ENCODE measurements at places on chromosomes 6 and 20.

- H3K36me3 ChIP-seq = no peaks in the 10 kb centered on the region
- no peaks in the 10 kb centered on the region for H3K4me1 ChIP-seq
- H3K27me3 ChIP-seq = no peaks in the 10 kb centered on the region
- DNase-seq = no peak
These were observed 51.5 kb upstream of the TMEM170B start for GRCh38 chr6:11486051-11486450.

- H3K4me1 ChIP-seq = peaks cover 6% of the 10 kb centered on the region
- no peak overlapping the region for H3K4me3 ChIP-seq
- no peaks in the 10 kb centered on the region for H3K27me3 ChIP-seq
- H3K36me3 ChIP-seq = peaks cover 4% of the 10 kb centered on the region
These were observed 322.2 kb downstream of the PLCB1 start for GRCh38 chr20:8454137-8454712.

GRCh38 chr20:59163631-59164530 is at the start of gene ZNF831:
Gene ZNF831, plus strand, starts transcription at chr20:59163821. Its CDS starts 27,199 bp downstream, at chr20:59191020.
- H3K27ac ChIP-seq = peak within 1 kb of the TSS; percentile 100
- no peak for DNase-seq
- H3K27me3 ChIP-seq = no peaks in the 10 kb centered on the region

GRCh38 chr6:7163661-7164071 is 55.9 kb downstream of the RREB1 start:
- H3K36me3 ChIP-seq = peaks cover 5% of the 10 kb centered on the region
- no peak overlapping the region for H3K4me3 ChIP-seq
- H3K4me1 ChIP-seq = peaks cover 51% of the 10 kb centered on the region
- no peak overlapping the region for H3K27ac ChIP-seq
- no peak for DNase-seq

DNA sequence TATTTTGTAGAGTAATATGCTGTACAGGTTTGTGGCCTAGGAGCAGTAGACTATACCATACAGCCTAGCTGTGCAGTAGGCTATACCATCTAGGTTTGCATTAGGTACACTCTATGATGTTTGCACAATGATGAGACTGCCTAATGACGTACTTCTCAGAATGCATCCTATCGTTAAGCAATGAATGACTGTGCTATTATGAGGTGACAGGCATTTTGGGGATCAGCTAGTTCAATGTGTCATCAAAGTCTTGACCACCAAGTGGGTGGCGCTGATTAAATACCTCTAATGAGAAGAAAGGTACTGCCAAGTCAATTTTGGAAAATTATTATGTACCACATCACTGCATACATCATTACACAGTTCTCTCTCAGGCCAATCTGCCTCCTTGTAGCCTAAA is 190.2 kb downstream of the BACH2 start:
- DNase-seq = no peak
- no peak overlapping the region for H3K4me3 ChIP-seq
- peaks cover 13% of the 10 kb centered on the region for H3K27me3 ChIP-seq
- H3K27ac ChIP-seq = no peak overlapping the region
- peaks cover 39% of the 10 kb centered on the region for H3K4me1 ChIP-seq
- H3K36me3 ChIP-seq = peaks cover 7% of the 10 kb centered on the region

- H3K27me3 ChIP-seq = no peaks in the 10 kb centered on the region
- no peak for DNase-seq
- H3K4me1 ChIP-seq = no peaks in the 10 kb centered on the region
- no peak overlapping the region for H3K27ac ChIP-seq
- peaks cover 16% of the 10 kb centered on the region for H3K36me3 ChIP-seq
- no peak overlapping the region for H3K4me3 ChIP-seq
These were observed 7.1 kb upstream of the COL20A1 start for GRCh38 chr20:63285636-63286615.

- no peak for DNase-seq
- H3K4me1 ChIP-seq = peaks cover 56% of the 10 kb centered on the region
- no peak overlapping the region for H3K27ac ChIP-seq
- no peaks in the 10 kb centered on the region for H3K27me3 ChIP-seq
- H3K4me3 ChIP-seq = no peak overlapping the region
These were observed 2.7 kb upstream of the STK4 start for GRCh38 chr20:44963325-44964215.

- no peak overlapping the region for H3K27ac ChIP-seq
- H3K27me3 ChIP-seq = peaks cover 76% of the 10 kb centered on the region
- H3K4me3 ChIP-seq = no peak overlapping the region
- H3K36me3 ChIP-seq = no peaks in the 10 kb centered on the region
- DNase-seq = no peak
- H3K4me1 ChIP-seq = no peaks in the 10 kb centered on the region
These were observed 1.4 kb upstream of the DAAM2 start for GRCh38 chr6:39790772-39791171.

DNA sequence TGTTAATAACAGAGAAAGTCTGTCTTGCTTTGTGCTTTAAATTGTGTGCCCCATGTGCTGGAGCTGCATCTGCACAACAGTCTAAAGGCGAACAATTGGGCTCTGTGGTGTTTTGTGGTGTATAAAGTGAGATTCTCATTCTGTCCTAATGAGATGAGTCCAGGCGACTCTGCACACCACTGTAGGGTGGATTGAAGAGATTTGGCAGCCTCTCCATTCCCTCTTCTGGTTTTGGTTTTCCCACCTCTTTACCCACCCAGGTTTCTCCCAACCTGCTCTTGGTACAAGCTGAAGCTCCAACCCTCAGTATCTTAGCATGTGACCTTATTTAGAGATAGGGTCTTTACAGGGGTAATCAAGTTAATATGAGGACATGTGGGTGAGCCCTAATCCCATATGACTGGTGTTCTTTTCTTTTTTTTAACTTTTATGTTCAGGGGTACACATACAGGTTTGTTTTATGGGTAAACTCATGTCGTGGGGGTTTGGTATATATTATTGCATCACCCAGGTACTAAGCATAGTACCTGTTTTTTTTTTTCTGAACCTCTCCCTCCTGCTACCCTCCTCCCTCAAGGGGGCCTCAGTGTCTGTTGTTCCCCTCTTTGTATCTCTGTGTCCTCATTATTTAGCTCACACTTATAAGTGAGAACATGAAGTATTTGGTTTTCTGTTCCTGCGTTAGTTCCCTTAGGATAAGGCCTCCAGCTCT is 217.6 kb upstream of the DTNBP1 start:
- peaks cover 23% of the 10 kb centered on the region for H3K4me1 ChIP-seq
- H3K4me3 ChIP-seq = peak overlapping the region; percentile 48
- DNase-seq = no peak

GRCh38 chr6:37636116-37636515 is 61.6 kb downstream of the MDGA1 start:
- H3K4me3 ChIP-seq = no peak overlapping the region
- H3K36me3 ChIP-seq = peaks cover 1% of the 10 kb centered on the region
- no peak overlapping the region for H3K27ac ChIP-seq
- DNase-seq = no peak
- peaks cover 14% of the 10 kb centered on the region for H3K4me1 ChIP-seq

DNA sequence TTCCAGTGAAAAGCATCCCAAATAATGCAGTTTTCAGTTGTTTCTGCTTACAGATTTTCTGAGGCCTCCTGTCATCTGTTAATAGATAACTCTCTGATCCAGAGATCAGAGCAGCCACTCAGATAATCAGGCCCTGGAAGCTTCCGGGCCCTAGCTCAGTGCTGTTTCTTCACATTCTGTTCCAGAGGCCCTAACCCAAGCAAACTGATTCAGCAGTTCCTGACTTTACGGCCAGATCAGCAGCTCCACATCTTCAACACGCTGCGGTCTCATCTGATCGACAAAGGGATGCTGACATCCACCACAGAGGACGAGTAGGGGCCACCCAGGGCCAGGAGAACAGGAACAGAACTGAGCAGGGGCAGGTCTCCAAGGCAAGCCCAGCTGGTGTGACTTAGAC is 63.1 kb downstream of the CDS2 start:
- H3K4me3 ChIP-seq = no peak overlapping the region
- H3K36me3 ChIP-seq = peaks cover 40% of the 10 kb centered on the region

DNA sequence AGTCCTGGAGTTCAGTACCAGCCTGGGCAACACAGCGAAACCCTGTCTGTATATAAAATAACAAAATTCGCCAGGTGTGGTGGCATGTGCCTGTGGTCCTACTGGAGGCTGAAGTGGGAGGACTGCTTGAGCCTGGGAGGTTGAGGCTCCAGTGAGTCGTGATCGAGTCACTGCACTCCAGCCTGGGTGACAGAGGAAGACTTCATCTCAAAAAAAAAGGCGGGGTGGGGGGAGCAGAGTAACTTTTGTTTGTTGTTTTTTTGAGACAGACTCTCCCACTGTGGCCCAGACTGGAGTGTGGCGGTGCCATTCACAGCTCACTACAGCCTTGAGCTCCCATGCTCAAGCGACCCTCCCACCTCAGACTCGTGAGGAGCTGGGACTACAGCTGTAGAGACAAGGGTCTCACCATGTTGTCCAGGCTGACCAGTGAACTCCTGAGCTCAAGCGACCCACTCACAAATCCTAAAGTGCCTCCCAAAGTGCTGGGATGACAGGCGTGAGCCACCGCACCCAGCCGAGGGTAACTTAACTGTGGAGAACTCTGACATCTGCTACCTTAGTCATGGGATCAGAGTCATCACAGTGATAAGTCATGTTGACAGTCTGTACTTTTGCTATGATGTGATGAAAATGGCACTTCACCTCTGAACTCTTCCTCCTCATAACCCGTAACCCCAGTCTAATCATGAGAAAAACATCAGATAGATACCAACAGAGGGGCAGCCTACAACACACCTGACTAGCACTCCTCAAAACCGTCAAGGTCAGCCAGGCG is 16.5 kb downstream of the PEDS1 start:
- peaks cover 22% of the 10 kb centered on the region for H3K36me3 ChIP-seq
- H3K27ac ChIP-seq = no peak overlapping the region
- H3K4me1 ChIP-seq = peaks cover 31% of the 10 kb centered on the region
- H3K27me3 ChIP-seq = no peaks in the 10 kb centered on the region
- DNase-seq = no peak

DNA sequence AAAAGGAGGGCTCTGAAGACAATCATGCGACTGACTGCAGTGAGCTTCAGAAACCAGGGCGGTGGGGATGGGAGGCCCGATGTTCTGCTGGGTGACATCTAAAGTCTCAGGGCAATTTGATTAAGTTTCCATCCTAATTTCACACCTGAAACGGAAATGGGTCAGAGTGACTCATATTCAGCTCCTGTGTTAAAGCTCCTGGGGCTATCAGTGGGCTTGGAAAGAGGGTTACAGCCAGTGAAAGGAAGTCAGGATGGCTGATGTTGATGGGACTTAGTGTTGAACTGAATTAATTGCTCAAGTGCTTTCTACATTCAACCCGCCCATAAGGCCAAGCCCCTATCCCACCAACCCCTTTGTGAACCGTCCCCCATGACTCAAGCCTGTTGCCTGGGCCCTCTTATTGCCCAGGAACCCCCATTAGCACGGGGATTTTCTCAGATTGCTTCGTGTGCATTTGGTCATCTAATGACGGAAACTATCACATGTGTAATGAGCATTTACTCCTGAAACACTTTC is 47.1 kb upstream of the TBC1D7 start:
- H3K4me3 ChIP-seq = peak overlapping the region; percentile 63
- peaks cover 1% of the 10 kb centered on the region for H3K36me3 ChIP-seq
- no peak for DNase-seq
- peak overlapping the region; percentile 33 for H3K27ac ChIP-seq
- H3K27me3 ChIP-seq = no peaks in the 10 kb centered on the region

- no peaks in the 10 kb centered on the region for H3K36me3 ChIP-seq
- DNase-seq = no peak
- peaks cover 23% of the 10 kb centered on the region for H3K27me3 ChIP-seq
- no peak overlapping the region for H3K4me3 ChIP-seq
- no peak overlapping the region for H3K27ac ChIP-seq
- H3K4me1 ChIP-seq = no peaks in the 10 kb centered on the region
These were observed 329.1 kb downstream of the LAMA2 start for GRCh38 chr6:129212081-129212480.

- peaks cover 4% of the 10 kb centered on the region for H3K36me3 ChIP-seq
- H3K27ac ChIP-seq = no peak overlapping the region
- no peak overlapping the region for H3K4me3 ChIP-seq
- DNase-seq = no peak
- H3K4me1 ChIP-seq = peaks cover 15% of the 10 kb centered on the region
- no peaks in the 10 kb centered on the region for H3K27me3 ChIP-seq
These were observed 11.9 kb upstream of the C20orf144 start for GRCh38 chr20:33650111-33650752.

DNA sequence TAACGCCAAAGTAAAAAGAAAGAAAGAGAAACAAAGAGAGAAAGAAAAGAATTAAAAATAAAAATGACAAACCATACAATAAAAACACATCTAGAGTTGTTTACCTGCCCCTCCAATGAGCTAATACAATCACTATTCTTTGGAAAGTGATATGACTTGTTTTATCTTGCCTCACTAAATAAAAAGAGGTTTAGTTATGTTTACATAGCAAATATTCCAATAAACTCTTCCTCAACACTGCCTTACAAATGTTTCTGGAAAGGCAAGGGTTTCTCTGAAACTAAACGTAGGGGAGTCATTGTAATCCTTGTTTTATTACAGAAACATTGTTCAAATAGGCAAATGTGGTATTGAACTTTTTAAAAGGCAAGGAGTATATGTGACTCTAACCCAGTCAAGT is 396.2 kb downstream of the EPM2A start:
- H3K4me3 ChIP-seq = no peak overlapping the region
- H3K27me3 ChIP-seq = peaks cover 23% of the 10 kb centered on the region
- no peaks in the 10 kb centered on the region for H3K36me3 ChIP-seq

GRCh38 chr20:49724408-49725223 is 10.9 kb upstream of the B4GALT5 start:
- H3K27me3 ChIP-seq = peaks cover 2% of the 10 kb centered on the region
- H3K4me1 ChIP-seq = peaks cover 7% of the 10 kb centered on the region
- H3K4me3 ChIP-seq = no peak overlapping the region
- peaks cover 1% of the 10 kb centered on the region for H3K36me3 ChIP-seq
- no peak for DNase-seq

GRCh38 chr20:35252037-35252461 is 25.6 kb downstream of the MMP24 start:
- H3K27ac ChIP-seq = peak overlapping the region; percentile 99
- peaks cover 26% of the 10 kb centered on the region for H3K4me1 ChIP-seq
- peaks cover 5% of the 10 kb centered on the region for H3K36me3 ChIP-seq
- peak; percentile 60 for DNase-seq
- H3K4me3 ChIP-seq = peak overlapping the region; percentile 75

GRCh38 chr6:125858427-125859320 is 67.9 kb downstream of the NCOA7 start:
- no peak overlapping the region for H3K27ac ChIP-seq
- H3K4me1 ChIP-seq = no peaks in the 10 kb centered on the region
- no peaks in the 10 kb centered on the region for H3K27me3 ChIP-seq
- H3K4me3 ChIP-seq = no peak overlapping the region

DNA sequence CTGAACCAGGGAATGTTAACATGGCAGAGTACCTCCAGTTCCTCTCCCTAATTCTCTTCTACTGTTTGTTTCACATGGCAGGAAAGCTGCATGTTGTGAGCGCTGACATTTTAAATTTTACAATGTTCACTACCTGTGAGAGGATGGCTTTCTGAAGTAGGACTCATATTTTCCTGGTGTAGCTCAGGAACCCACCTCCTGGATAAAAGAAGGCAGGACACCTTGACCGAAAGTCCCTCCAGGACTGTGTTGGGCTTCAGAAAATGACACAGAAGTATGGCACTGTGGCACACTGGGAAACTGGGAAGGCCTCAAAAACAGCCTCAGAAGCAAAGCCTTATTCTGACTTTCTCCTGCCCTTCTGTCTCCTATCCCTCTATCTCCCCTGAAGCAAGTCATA is 33.3 kb downstream of the PTPRK start:
- H3K27me3 ChIP-seq = peaks cover 21% of the 10 kb centered on the region
- H3K4me3 ChIP-seq = no peak overlapping the region
- no peaks in the 10 kb centered on the region for H3K4me1 ChIP-seq
- H3K36me3 ChIP-seq = no peaks in the 10 kb centered on the region

GRCh38 chr6:114133816-114134215 is 162.9 kb upstream of the HDAC2 start:
- H3K27me3 ChIP-seq = peaks cover 18% of the 10 kb centered on the region
- H3K4me1 ChIP-seq = no peaks in the 10 kb centered on the region
- no peak overlapping the region for H3K4me3 ChIP-seq
- DNase-seq = no peak
- H3K36me3 ChIP-seq = no peaks in the 10 kb centered on the region
- no peak overlapping the region for H3K27ac ChIP-seq

Measured in central memory CD8-positive, alpha-beta T cell (primary cell).